ENCODE measurements at places on chromosomes 1 and 21. TPM values are rescaled to one million over a fixed set of nuclear protein-coding genes. Genes with fewer than 3 reads are reported as not detected.

DNA sequence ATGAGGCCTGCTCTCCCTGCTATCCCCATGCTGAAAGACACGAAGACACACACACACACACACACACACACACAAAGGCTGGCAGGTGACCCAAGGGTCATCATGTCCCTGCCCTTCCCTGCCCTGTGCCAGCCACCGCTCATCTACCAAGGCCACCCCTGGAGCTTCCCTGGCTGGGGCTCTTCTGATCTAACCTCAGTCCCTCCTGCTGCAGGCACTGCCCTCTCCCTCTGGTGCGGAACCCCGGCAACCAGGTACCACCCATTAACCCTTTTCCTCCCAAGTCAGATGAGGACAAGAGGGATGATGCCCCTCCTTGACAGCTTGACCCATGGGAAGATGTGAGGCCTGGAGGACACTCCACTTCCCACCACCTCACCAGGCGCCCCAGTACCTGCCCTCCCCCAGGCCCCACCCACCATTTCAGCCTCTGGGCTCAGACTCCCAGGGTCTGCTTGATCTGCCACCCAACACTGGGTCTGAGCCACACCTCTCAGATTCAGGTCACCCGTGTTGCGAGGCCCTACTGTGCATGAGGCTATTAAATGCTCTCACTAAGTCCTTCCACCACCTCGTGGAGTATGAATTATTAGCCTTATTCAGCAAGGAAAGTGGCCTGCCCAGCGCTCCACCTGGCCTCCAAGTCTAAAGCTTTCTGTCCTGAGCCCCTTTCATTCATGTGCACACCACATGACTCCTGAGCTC, 2.5 kb downstream of the SDC3 start:
- H3K36me3 ChIP-seq, result no peaks in the 10 kb centered on the region
- peaks cover 11% of the 10 kb centered on the region for H3K27me3 ChIP-seq
- H3K4me1 ChIP-seq, result peaks cover 40% of the 10 kb centered on the region

DNA sequence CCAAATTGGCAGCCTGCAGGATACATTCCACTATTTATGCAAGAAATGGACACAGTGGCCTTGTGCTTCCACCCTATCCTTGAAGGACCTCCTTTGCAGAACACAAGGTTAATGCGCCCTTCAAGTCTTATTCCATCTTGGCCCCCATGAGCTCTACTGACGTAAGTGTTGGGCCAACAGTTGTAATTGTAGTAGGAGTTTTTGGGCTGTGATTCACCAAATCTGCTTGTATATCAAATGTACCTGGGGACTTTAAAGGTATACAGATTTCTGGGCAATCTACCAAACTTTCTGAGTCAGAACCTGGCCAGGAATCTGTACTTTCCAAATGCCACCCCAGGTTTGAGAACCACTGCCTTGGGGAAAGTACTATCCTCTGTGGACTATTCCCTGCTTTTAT, 100.9 kb upstream of the MARK1 start:
- no peaks in the 10 kb centered on the region for H3K36me3 ChIP-seq
- H3K4me3 ChIP-seq, result no peak overlapping the region
- no peaks in the 10 kb centered on the region for H3K4me1 ChIP-seq
- no peak for DNase-seq
- H3K27ac ChIP-seq, result no peak overlapping the region
- no peaks in the 10 kb centered on the region for H3K27me3 ChIP-seq

Gene KCNJ10
- not detected for total RNA-seq

Gene CLCA4
- total RNA-seq, result 0.10 TPM

GRCh38 chr1:47507144-47507543, 69.3 kb downstream of the FOXD2 start:
- H3K36me3 ChIP-seq, result no peaks in the 10 kb centered on the region
- H3K4me1 ChIP-seq, result peaks cover 34% of the 10 kb centered on the region
- peak overlapping the region; percentile 1 for H3K4me3 ChIP-seq
- no peak for DNase-seq

GRCh38 chr1:48202030-48202752, 20.3 kb upstream of the SLC5A9 start:
- no peak overlapping the region for H3K4me3 ChIP-seq
- no peak overlapping the region for H3K27ac ChIP-seq
- peaks cover 6% of the 10 kb centered on the region for H3K4me1 ChIP-seq

Gene IL22RA1
- total RNA-seq, result 2.8 TPM

DNA sequence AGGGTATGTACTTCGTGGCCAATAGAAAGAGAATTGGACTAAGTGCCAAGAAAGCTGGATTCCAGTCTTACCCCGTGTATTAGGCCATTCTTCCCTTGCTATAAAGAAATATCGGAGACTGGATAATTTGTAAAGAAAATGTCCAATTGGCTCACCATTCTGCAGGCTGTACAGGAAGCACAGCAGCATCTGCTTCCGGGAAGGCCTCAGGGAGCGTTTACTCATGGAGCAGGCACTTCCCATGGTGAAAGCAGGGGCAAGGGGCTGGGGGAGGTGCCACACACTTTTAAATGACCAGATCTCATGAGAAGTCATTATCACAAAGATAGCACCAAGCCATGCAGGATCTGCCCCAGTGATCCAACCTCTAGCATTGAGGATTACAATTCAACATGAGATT, 7.8 kb upstream of the AMIGO1 start:
- H3K27me3 ChIP-seq, result peaks cover 27% of the 10 kb centered on the region
- no peaks in the 10 kb centered on the region for H3K36me3 ChIP-seq
- no peak overlapping the region for H3K27ac ChIP-seq
- no peak overlapping the region for H3K4me3 ChIP-seq

DNA sequence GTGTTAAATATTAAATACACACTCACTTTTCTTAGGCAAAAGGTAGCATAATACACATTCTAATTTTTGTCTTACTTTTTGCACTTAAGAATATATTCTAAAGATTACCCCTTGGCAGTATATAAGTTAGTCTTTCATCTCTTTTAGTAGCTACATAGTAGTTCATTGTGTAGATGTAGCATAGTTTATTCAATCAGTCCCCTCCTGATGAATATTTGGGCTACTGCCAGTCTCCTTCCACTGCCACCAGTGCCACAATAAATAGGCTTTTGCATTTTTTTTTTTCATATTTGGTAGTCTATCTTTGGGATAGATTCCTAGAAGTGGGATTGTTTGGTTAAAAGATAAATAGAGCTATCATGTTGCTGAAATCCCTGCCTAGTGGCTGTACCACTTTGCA, 388.8 kb upstream of the RUNX1 start:
- no peak overlapping the region for H3K27ac ChIP-seq
- H3K36me3 ChIP-seq, result no peaks in the 10 kb centered on the region
- H3K4me3 ChIP-seq, result no peak overlapping the region
- DNase-seq, result no peak
- H3K4me1 ChIP-seq, result no peaks in the 10 kb centered on the region
- peaks cover 27% of the 10 kb centered on the region for H3K27me3 ChIP-seq

DNA sequence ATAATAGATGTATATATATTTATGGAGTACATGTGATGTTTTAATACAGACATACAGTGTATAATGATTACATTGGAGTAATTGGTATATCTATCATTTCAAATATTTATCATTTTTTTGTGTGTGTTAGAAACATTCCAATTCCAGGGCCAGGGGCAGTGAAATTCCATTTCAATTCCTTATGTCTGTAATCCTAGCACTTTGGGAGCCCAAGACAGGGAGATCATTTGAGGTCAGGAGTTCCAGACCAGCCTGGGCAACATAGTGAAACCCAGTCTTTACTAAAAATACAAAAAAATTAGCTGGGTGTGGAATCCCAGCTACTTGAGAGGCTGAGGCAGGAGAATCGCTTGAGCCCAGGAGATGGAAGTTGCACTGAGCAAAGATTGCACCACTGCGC, 30.4 kb upstream of the PDC start:
- no peaks in the 10 kb centered on the region for H3K36me3 ChIP-seq
- no peaks in the 10 kb centered on the region for H3K4me1 ChIP-seq
- no peaks in the 10 kb centered on the region for H3K27me3 ChIP-seq
- no peak overlapping the region for H3K4me3 ChIP-seq
- DNase-seq, result no peak

DNA sequence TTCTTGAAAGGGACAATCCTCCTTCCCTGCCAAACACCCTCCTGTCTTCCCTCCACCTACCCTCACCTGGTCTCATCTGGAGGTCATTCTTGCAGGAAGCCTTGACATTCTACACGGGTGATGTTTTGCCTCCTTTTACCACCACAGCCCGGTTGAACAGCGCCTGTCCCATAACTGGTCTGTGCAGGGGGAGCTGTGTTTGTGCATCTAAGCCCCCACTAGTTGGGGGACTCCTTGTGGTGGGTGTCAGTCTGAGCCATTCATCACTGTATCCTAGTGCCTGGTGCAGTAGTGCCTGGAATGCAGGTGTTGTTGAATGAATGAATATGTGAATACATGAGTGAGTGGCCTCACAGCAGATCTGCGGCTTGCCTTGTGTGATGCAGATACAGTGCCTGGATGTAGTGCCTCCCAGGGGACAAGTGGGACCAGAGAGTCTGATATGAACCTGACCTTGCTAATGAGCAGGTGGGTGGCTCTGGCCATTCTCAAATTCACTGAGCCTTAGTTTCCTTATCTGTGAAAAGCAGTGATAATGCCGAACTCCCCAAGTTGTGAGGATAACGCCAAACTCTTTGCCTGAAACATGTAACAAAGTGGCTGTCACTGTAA, 79.8 kb downstream of the OMA1 start:
- no peak overlapping the region for H3K4me3 ChIP-seq
- peaks cover 5% of the 10 kb centered on the region for H3K27me3 ChIP-seq

Gene ARHGEF16
- 28.9 TPM for total RNA-seq

DNA sequence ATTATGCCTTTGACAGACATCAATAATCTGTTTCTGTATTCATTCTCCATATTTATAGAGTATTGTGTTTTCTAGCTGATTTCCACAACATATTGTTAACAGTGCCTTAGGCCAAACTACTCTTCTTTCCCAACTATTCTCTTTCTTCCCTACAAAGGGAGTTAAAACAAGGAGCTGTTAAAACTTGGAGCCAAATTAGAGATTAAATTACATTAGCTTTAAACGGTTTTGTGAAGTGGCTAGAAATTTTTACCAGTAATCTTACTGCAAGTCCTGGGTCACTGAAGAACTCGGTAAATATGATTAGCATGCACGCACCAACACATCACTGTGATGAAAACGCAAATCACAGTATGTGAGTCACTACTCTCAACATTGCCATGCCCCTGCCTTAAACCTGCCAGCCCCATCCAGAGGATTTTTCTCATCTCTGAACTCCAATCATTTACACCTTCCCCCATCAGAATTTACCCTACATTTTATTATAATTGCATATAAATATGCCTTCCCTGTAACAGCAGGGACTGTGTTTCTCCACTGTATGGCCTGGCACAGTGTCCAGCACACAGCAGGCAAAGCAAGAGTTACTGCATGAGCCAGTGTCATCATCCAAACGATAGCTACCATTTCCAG, 1.5 kb upstream of the PRDX6 start:
- no peak for DNase-seq
- H3K4me1 ChIP-seq, result peaks cover 36% of the 10 kb centered on the region
- peak overlapping the region; percentile 79 for H3K27ac ChIP-seq
- no peaks in the 10 kb centered on the region for H3K27me3 ChIP-seq
- H3K4me3 ChIP-seq, result peak overlapping the region; percentile 93
- H3K36me3 ChIP-seq, result peaks cover 26% of the 10 kb centered on the region

- peak overlapping the region; percentile 40 for H3K4me3 ChIP-seq
- H3K27ac ChIP-seq, result peak overlapping the region; percentile 88
- DNase-seq, result no peak
- H3K4me1 ChIP-seq, result peaks cover 27% of the 10 kb centered on the region
These were observed 21.5 kb downstream of the STPG1 start for GRCh38 chr1:24391882-24392603.

Gene SLC19A2
- 28.1 TPM for total RNA-seq

- no peak for DNase-seq
- H3K36me3 ChIP-seq, result no peaks in the 10 kb centered on the region
- peaks cover 8% of the 10 kb centered on the region for H3K27me3 ChIP-seq
- H3K4me1 ChIP-seq, result peaks cover 21% of the 10 kb centered on the region
These were observed 48.9 kb downstream of the UBIAD1 start for GRCh38 chr1:11321656-11322491.

DNA sequence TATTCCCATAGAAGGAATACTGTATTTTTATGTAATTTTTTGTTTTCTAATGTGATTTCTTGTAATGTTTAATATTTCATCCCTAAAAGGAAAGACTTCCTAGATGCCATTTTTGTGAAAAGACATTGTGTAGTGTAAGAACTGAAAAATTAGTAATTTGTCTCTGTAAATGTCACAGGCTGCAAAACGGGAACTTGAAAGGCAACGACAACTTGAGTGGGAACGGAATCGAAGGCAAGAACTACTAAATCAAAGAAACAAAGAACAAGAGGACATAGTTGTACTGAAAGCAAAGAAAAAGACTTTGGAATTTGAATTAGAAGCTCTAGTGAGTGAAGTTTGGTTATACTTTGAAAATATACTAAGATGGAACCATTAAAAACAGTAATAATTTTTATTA, 132.2 kb downstream of the ITSN1 start:
- no peak for DNase-seq
- no peak overlapping the region for H3K27ac ChIP-seq
- H3K4me3 ChIP-seq, result no peak overlapping the region
- H3K4me1 ChIP-seq, result no peaks in the 10 kb centered on the region

GRCh38 chr1:94336991-94337390, 81.2 kb upstream of the ABCD3 start:
- H3K4me3 ChIP-seq, result peak overlapping the region; percentile 62
- DNase-seq, result no peak
- H3K27ac ChIP-seq, result peak overlapping the region; percentile 89
- peaks cover 19% of the 10 kb centered on the region for H3K4me1 ChIP-seq
- no peaks in the 10 kb centered on the region for H3K27me3 ChIP-seq

DNA sequence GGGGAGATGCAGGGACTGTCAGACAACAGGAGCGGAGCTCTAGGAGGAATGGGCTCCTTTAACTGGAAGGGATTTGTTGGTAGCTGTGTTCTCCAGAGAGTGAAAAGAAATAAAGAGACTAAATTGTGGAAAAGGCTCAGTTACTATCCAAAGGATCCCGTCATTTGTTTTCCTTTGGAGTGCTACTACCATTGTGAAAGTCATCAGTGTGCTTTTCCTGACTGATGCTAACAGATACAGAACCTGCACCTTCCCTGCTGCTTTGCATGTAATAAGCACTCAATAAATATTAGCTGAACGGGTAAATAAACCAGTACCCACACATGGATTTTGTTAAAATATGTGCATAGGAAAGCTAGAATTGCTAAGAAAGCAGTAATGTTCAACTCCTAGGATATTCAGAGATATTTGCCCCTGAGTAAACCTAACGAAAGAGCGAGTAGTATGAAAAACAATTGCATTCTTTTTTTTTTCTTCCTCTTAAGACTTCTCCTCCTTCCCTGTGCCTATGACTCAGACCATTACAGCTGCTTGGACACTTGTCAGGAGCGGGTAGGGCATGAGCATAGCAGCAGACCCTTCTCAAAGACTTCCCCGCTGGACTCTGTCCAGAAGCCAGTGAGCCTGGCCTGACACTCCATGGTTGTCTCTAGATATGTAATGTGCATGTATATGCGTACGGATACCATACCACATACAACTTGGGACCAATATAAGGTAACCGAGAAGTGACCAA, 41.7 kb downstream of the PTGFRN start:
- DNase-seq, result no peak
- peaks cover 32% of the 10 kb centered on the region for H3K36me3 ChIP-seq
- H3K27me3 ChIP-seq, result no peaks in the 10 kb centered on the region
- H3K4me1 ChIP-seq, result peaks cover 53% of the 10 kb centered on the region

Gene LMO4
- 132 TPM for total RNA-seq

Gene MAP3K7CL
- not detected for total RNA-seq

Measured in type B pancreatic cell (in vitro differentiated cells).